ENCODE measurements at places on chromosomes 3 and 15.

DNA sequence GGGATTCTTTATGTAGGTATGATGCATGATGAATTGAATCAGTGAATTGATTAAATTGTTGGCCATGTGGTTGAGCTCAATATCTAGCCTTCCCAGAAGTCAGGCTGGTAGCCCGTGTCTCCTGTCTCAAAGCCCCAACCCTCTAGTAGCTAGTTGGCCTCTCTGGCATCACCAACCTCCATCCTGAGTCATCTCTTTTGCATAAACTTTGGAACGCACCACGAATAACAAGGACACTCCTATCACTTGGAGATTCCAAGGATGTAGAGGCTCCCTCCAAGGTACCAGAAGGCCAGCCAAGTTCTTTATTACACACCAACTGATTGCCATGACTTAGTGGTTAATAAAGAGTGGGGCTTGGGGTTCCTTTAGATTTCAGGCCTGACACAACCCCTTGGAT lies 148.4 kb downstream of the APBA2 start:
- DNase-seq, result no peak

- no peak for DNase-seq
These were observed 25.8 kb downstream of the SGO1 start for GRCh38 chr3:20160230-20160629.

DNA sequence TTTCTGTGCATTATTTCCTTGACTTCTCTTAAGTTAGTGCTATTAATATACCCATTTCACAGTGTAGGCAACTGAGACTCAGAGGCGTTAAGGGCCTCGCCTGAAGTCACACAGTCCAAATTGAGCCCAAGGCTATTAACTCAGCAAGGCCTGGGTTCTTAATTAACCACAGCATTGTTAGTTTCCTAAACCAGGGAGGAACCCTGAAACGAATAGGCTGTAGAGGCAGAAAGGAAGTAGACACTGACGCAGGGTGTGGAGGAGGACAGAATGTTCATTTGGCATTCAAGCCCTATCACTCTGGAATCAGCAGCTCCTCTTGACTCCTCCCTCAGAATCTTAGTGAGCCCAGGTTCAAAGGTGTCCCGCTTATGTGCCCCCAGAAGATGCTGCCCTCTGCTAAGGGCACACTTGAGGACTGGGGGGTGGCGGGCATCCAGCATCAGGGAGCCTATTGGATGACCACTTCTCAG lies 13.9 kb downstream of the ARHGEF3 start:
- no peak for DNase-seq

DNA sequence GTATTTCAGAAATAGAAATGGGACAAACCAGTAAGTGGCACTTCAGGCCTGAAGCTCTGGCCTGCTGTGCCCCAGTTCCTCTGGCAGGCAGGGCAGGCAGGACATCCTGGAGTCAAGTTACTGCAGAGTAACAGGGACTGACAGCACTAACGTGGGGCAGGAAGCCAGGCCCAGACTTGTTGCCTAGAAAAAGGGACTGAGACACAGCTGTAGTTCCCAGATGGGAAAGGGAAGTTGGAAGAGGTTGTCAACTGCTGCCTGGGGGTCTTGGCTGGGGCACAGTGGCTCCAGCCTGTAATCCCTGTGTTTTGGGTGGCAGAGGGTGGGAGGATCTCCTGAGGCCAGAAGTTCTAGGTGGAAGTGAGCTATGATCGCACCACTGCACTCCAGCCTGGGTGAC lies 171.9 kb downstream of the FMN1 start:
- no peak for DNase-seq

GRCh38 chr3:152419748-152420147 lies 151.0 kb downstream of the MBNL1 start:
- DNase-seq, result no peak

DNA sequence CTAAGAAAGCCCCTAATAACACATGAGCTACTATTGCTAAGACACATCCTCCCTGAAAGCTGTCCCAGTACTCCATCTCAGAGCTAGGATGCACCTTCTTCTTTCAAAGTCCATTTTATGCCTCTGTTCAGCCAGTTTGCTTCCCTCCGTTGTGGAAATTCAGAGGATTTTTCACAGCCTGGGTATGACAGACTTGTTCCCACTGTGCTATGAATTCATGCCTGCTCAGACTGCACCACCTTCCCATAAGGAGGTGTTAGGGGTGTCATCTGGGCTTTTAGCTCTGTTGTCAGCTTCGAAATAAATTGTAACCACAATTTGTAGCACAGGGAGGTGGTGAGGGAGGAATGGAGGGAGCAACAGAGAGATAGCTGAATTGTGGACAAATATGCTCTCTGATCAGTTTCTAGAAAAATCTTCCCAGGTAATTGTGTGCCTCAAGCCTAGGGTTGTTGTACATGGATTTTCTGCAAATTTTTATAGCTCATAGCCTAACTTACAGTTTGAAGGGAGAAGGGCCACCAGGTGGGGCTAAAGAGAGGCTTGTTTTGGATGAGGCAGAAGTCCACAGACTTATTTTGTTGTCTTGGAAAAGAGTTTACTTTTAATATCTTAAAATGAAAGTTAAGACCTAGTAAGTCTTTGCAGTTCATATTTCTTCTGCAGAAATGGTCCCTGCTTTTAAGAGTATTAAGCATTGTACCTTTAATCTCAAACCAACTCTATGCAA lies 462.0 kb downstream of the PDCD6IP start:
- DNase-seq, result peak; percentile 6

GRCh38 chr3:53078656-53079055 lies 32.8 kb upstream of the SFMBT1 start:
- DNase-seq, result no peak

GRCh38 chr3:134369231-134369741 lies 5.0 kb downstream of the AMOTL2 start:
- DNase-seq, result no peak

DNA sequence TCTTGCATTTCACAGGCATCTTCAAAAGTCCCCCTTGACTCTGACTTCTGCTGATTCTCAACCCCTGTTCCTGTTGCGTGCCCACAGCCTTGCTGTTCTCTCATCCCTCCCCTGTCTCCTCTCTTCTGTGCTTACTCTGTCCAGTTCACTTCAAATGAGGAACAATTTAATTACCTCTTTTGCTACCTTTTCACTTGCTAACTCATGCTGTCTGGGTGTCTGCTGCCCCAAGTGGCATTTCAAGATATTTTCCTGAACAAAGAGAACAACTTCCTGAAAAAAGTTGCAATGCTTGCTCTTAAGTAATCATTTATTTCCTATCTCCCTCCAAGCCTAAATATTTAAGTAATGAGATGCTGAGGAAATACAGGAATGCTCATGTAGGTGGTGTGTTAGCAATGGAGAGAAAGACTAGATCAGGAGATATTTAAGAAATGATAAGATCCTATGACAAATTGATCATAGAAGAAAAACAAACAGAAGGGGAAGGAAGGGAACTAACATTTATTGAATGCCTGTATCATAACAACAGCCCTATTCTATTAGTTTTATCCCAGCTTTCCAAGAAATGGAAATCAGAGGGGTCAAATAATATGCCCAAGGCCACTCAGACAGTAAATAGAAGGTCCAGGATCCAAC lies 42.2 kb downstream of the SV2B start:
- no peak for DNase-seq

DNA sequence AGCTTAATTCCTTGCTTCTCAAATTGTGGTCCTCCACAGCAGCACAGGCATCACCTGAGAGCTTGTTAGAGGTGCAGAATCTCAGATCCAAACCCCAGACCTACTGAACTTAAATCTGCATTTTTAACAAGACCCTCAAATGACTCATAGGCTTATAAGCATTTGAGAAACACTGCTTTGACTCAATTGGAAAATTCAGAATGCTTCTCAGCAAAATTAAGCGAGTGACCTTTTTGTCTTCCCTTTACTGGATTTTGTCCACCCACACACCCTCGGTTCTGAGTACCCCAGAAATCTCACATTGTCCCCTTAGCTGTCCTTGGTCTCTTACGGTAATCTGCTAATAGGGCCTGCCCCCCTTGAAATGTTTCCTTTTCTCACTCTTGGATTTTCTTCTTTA lies 17.9 kb downstream of the CD80 start:
- DNase-seq, result no peak

DNA sequence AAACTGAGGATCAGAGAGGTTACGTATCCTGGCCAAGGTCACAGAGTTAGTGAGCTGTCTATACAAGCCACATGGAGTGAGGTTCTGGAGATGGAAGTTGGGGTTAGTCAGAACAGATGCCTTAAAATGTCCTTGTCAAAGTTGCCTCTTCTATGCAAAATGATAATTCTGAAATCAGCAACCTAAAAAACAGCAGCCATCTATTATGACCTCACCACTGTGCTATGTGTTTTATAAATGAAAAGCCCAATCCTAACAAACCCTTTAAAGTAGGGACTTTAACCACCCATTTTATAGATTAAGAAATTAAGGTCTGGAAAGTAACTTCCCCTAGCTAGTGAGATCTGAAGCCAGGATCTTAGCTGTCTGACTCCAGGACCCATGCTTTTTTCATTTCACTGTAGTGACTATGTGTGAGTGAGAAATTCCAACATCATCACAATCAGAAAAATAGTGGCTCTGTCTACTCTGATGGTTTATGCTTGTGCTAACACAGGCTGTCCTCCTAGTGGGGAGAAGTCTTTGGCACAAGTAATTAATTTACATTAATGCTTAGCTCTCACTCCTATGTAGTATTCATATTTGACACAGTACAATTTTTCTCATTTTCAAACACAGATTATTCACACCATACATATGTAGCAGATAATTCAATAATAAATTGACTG lies 143.6 kb downstream of the ANO10 start:
- DNase-seq, result no peak

- no peak for DNase-seq
These were observed 2.9 kb downstream of the USP50 start for GRCh38 chr15:50543556-50543955.

- no peak for DNase-seq
These were observed 55.4 kb upstream of the SNRPN start for GRCh38 chr15:24899367-24899766.

DNA sequence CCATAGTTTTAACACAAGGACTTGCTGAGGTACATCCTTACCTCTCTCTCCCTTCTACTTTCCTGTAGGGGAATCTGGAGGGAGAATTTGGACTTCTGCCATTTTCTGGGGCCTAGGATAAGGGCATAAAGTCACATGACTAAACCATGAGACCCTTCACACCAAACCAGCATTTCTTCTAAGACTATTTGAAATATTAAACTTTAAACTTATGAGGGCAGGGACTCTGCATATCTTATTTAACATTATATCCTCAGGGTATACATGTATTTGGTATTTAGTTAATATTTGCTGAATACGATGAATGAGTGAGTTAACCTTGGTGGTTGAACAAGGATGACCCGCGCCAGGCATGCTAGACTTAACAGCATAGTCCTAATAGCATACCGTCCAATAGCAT lies 63.4 kb downstream of the USP13 start:
- no peak for DNase-seq

DNA sequence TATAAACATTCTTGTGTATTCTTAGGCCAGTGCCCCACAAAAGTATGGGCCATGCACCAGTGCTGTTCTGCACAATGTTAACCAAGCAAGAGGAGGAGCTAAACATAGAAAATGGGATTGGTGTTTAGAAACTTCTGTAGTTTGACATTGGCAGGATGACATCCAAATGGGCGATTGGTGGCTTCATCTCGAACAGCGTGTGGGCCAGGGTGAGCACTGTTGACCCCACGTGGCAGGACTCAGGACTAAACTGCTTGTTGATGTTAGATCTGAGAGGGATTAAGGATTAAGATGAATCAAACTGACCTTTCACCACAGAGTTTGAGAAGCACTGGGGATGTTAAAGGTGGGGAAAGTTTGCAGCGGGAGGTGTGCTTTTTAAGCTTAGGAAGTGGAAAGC lies 31.9 kb downstream of the ZNF710 start:
- DNase-seq, result no peak

- DNase-seq, result no peak
These were observed 114.7 kb upstream of the ALDH1A3 start for GRCh38 chr15:100764778-100765466.

GRCh38 chr15:40582726-40583246 lies 11.3 kb upstream of the KNL1 start:
- no peak for DNase-seq

- DNase-seq, result no peak
These were observed 346.9 kb downstream of the PLCL2 start for GRCh38 chr3:17231537-17232261.

- DNase-seq, result no peak
These were observed 41.3 kb upstream of the LYZL4 start for GRCh38 chr3:42451546-42452230.

GRCh38 chr15:92041371-92041770 lies 187.9 kb downstream of the SLCO3A1 start:
- no peak for DNase-seq

DNA sequence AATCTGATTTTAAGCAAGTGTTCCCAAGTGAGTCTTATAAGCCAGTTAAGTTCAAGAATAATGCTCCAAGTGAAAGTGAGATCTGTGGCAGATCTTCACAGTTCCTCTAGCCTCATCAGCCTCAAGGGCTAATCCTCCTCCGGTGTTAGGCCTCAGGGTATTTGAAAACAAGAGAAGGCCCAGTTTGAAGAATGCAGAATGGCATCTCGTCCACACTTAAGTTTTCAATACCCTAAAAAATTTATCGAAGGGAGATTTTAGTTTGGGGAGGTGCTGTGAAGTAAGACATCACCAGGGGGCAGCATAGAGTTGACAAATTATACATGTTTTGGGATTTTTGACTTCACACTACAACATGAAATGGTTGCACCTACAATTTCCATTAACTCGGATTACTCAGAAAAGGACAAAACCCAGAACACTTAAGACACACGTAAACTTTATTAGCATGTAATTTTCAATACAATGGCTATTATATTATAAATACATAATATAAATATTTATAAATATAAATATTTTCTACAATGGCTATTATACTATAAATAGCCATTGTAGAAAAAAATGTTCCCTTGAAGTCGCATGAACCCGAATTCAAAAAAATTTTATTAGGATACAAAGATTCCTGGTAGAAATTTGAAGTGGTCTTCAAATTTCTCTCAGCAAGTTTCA lies 2.3 kb upstream of the TMEM266 start:
- no peak for DNase-seq

DNA sequence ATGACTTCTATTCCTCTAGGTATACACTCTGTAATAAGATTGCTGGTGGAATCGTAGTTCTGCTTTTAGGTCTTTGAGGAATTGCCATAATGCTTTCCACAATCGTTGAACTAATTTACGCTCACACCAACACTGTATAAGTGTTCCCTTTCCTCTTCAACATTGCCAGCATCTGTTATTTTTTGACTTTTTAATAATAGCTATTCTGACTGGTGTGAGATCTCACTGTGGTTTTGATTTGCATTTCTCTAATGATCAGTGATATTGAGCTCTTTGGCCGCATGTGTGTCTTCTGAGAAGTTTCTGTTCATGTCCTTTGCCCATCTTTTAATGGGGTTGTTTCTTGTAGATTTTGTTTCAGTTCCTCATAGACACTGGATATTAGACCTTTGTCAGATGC lies 12.8 kb downstream of the NXPE3 start:
- DNase-seq, result no peak

DNA sequence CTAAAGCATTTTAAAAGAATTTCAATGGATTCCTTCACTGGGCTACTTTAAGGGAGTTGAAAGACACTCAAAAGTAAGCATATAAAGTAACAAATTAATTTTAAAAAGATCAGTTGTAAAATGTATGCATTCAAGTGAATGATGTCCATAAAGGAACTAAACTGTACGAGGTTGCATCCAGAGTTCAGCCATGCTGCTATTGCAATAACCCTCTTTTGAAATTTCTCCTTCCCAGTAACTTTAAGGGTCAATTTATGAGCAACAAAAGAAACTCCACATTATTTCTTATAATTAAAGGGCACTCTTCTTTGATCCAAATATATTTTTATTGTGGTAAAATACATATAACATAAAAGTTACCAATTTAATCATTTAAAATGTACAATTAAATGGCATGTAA lies 22.9 kb downstream of the BTLA start:
- DNase-seq, result no peak

- no peak for DNase-seq
These were observed 44.1 kb downstream of the MASP1 start for GRCh38 chr3:187247398-187247797.

Data from stimulated activated CD8-positive, alpha-beta memory T cell treated with anti-CD3 and anti-CD28 coated beads, Interleukin-4, amount 100 ng/mL, for 24 hours (primary cell).